ENCODE measurements at places on chromosomes 5 and 9.

DNA sequence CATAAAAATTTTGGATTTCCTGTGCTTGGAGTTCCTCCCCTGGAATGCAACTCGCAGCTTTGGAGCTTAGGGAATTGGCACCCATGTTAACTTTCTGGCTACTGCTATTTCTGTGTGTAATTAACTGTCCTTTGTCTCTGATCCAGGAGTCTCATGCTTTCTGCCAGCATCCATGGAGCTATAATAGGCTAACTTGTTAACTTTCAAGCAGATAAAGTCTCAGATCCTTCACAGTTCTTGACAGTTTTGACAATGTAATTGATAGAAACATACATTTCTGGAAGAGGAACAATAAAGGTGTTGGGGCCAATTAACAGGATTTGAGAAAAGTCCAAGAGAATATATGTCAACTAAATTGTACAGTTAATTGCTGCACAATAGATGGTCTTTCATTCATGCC is 290.2 kb upstream of the PRDM9 start:
- DNase-seq, result no peak

- DNase-seq, result no peak
These were observed 267.3 kb downstream of the MLLT3 start for GRCh38 chr9:20355022-20355421.

DNA sequence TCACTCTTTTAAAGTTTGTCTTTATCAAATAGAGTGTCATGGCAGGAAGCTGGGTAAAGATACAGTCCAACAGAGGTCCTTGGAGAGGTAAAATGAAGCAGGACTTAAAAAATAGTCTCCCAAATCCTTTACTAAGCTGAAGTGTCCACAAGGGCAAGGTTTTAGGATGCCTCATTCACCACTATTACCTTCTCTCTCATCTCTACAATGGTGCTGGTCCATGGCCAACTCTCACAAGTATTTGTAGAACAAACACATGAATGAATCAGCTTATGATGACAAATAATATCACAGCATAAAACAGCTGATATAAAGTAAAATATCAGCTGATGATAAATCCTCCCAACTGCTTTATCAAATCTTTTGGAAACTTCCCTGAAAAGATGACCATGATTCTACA is 162.3 kb upstream of the ZNF462 start:
- DNase-seq, result no peak

GRCh38 chr5:40360685-40361084 is 319.0 kb upstream of the PTGER4 start:
- no peak for DNase-seq
